Caki2 (cell line): ENCODE measurements at places on chromosomes 7 and 10. TPM values are rescaled to one million over a fixed set of nuclear protein-coding genes. Genes with fewer than 3 reads are reported as not detected.

The CNPY1 gene
- total RNA-seq, result not detected in 2 replicates

The NEBL gene
- total RNA-seq, result 5.4 and 7.4 TPM in 2 replicates

The SLC16A12 gene
- total RNA-seq, result 0.51 and 2.6 TPM in 2 replicates

The KCND2 gene
- not detected in 2 replicates for total RNA-seq

The RSPH10B2 gene
- 0.10 and 0.14 TPM in 2 replicates for total RNA-seq

The TFPI2 gene
- 149 and 189 TPM in 2 replicates for total RNA-seq

The AGR3 gene
- total RNA-seq, result not detected in 2 replicates

The SEMA3D gene
- total RNA-seq, result not detected in 2 replicates

The FAM131B gene
- total RNA-seq, result 0.03 TPM in 1 of 2 replicates, not detected in the other

DNA sequence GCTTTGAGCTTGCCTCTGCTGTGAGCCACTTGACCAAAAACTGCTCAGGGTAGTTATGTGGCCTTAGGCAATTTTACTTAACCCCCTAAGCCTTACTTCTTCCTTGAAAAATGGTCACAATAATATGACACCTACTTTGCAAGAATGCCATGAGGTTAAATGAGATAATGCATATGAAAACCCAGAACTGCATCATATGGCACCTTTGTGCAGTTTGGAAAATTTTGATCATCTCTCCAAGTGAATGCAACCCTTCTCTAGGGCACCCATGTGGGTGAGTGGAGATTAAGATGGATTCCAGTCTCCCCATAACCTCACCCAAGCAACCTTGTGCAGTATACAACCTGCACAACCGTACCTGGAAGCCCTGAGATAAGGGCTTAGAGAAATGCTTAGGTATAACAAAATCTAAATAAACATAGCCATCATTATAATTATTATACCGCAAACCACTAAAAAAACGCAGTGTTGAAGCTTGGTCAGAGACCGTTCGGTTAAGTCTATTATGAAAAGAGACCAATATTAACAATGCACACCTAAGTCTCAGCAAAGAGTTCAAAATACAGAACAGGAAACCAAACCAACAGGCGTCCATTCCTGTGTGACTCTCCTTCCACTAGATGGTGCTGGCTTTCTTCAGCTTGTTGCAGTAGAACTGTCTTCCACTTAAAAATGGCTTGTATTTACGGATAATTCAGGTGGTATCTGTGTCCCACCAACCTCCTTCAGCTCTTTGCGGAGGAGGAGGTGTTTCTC, 21.0 kb upstream of the ASB15 start:
- DNase-seq, result peak; percentile 29

- no peak for DNase-seq
Observed at GRCh38 chr7:34162677-34163076, 257.3 kb downstream of the BMPER start.

GRCh38 chr10:44787480-44788075, 123.6 kb upstream of the TMEM72 start:
- no peak for DNase-seq

- no peak for DNase-seq
Observed at GRCh38 chr10:110200503-110200902, 6.9 kb upstream of the MXI1 start.

GRCh38 chr10:69907517-69907916, 105.8 kb downstream of the COL13A1 start:
- DNase-seq, result no peak

- no peak for DNase-seq
Observed at GRCh38 chr7:66920256-66920655, 769 bp upstream of the TMEM248 start.

- DNase-seq, result no peak
Observed at GRCh38 chr10:11679946-11680345, 62.2 kb upstream of the ECHDC3 start.

DNA sequence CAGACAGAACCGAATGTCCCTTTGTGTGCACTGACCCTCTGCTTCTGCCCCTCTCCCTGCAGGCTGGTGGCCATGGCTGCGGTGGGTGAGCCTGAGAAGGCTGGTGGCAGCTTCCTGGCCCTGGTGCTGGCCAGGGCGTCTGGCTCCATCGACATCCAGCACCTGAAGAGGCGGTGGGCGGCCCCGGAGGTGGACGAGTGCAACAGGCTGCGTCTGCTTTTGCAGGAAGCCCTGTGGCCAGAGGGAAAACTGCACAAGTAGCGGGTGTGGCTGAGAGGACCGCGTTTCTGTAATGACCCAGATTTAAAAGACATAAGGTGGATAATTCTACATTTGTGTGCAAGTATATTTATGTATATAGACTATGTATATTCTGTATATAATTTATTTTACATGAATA, 89.2 kb downstream of the DYNC2I1 start:
- no peak for DNase-seq

GRCh38 chr7:27554826-27555225, 107.9 kb downstream of the HIBADH start:
- no peak for DNase-seq

GRCh38 chr10:132578287-132578951, 40.8 kb downstream of the INPP5A start:
- no peak for DNase-seq

GRCh38 chr7:11607686-11608085, 224.3 kb downstream of the THSD7A start:
- no peak for DNase-seq

DNA sequence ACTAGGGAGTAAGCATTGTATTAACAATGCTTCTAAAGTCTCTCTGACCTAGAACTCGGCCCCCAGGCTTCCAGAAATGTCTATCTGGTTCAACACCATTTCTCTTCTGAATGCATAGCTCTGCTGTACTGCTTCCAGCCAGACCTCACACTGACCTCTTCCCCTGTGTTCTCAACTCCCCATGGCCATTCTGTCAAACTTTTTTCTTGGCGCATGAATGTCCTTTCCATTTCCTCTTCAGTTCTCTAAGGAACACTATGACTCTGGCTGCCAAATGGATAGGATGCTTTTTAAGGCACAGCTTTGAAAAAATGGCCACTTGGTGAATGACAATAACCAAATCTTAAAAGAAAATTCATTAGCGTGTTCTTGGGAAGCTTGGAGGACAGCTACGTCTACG, 425.8 kb downstream of the ETV1 start:
- DNase-seq, result no peak
